Astrocyte of the spinal cord (primary cell): ENCODE measurements at places on chromosomes 4 and X.

GRCh38 chrX:3743801-3744439, 30.5 kb upstream of the PRKX start:
- DNase-seq, result no peak

DNA sequence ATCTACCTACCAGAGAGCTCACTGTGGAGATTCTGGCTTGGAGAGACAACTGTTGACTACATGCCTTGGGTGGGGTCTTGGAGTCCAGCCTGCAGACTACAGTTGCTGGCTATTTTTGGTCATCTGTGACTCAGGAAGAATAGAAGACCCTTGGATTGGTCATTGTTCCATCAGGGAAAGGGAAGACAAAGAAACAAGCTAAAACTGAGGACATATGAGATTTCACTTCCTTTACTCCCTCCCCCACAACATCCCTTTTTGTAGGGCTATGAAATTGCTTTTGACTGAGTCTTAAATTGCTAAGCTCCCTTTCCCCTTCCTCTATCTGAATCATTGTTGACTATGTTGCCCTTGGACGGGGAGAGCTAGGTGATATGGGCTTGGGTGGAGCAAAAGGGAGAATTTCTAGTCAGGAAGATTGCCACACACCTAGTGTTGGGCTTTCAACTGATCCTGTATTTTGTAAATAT, 11.7 kb downstream of the MSN start:
- DNase-seq, result peak; percentile 55

DNA sequence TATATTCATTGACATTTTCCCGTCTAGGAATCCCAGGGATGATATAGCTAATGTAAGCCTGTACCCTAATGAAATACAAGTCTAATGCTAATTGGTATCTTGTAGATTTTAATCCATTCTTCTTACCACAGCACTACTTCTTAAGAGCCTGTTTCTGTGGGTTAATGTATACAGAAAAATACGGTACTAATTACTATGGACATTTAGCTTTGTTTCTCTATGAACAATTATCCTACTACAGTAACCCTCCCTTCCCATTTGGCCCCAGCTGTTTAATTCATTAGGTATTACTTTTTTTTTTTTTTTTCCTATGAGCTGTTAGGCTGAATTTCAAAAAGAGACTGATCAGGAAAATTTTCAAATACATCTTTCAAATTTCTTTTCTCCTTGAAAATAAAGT, 245.1 kb upstream of the SLC7A11 start:
- no peak for DNase-seq

GRCh38 chr4:153126137-153126536, 78.1 kb upstream of the TRIM2 start:
- DNase-seq, result no peak

- DNase-seq, result no peak
Measured at GRCh38 chrX:112760697-112761096, 79.9 kb downstream of the AMOT start.

DNA sequence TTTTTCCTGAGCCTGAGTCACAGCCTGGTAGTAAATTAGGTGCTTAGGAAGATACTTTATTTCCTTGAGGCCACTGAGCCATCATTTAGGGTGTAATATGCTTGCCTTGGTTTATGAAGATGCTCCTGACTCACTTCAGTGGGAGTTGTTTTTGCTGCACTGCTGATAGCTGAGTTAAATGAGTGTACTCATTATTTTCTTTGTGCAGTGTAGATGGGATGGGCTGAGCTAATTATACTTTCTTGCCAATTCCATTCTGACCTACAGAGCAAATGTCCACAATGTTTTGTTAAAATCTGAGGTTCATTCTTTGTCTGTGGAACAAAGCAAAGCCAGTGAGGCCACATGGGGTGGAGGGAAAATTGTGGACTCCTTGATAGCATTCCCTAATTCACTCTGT, 60.0 kb downstream of the FGF13 start:
- no peak for DNase-seq

DNA sequence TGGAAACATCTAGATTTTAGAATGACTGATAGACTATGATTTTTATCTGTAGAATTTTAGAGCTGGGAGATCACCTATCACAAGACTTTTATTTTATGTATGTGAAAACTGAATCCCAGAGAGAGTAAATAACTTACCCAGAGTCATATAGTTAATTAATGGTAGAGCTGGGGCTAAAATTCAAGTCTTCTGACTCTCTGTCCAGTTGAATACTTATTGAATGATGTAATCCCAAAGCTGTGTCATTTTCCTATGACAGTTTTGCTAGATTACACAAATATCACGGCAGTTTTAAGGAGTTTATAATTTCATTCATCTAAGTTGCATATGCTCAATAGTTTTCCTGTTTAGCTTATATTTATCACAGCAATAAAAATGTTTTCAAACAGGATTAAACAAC, 6.7 kb downstream of the NRK start:
- DNase-seq, result no peak

DNA sequence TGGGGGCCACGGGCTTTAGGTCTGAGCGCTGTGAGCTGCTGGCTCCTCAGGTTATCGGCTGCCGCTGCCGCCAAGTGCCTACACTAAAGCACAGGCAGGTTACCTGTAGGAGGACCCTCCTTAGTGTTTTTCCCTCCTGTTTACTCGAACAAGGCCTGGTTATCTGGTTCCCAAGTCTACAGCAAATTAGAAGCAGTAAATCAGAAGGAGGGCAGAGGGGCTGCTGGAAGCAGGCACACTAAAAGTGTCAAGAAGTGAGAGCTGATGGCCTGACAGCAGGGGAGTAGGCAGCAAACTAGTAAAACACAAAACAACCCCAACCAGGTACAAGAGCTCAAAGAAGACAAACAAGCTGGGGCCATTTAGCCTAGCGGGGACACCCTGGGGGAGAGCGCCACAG, 125.0 kb upstream of the PJA1 start:
- no peak for DNase-seq

DNA sequence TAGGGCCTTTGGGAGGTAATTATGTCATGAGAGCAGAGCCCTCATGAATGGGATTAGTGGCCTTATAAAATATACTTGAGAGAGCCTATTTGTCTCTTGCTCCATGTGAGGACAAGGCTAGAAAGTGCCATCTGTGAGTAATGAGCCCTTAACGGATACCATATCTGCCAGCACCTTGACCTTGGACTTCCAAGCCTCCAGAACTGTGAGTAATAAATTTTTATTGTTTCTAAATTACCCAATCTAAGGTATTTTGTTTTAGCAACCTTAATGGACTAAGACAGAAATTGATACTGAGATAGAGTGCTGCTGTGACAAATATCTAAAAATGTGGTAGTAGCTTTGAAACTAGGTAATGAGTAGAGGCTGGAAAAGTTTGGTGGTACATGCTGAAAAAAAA, 285.0 kb upstream of the DIPK2B start:
- DNase-seq, result no peak
